Epithelial cell of prostate (primary cell): ENCODE measurements at places on chromosomes 7 and 10.

DNA sequence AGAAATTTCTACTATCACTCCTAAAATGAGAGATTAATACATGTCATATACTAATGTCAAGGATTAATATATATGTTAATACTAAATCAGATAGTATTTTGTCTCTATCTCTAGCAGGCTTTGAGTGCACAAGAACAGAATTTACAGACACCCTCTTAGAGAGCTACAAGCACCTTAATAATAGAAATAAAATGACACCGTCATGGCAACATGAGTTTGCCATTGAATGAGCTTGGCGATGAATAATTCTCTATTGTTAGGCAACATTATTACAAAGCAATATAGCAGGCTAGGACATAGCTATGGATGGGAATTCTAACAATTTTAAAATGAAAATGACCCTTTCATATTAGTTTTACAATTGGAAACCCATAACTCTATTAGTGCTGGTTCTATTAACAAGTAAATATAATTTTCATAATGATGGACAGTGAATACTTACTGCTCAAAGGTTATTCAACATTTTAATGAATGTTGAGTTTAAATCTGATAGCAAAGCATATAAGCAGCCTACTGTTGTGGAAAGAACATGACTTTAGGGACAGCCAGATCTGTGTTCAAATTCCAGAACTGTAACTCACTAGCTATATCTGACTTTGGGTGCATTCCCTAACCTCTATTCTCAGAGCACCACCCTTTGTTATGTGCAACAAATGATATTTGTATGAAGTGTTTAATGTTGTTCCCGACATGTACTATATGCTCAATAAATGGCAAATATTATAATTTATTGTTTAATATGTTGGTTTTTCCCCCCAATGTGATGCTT is 184.5 kb upstream of the DKK1 start:
- DNase-seq = no peak

GRCh38 chr7:93036807-93037206 is 81.0 kb downstream of the SAMD9 start:
- DNase-seq = no peak

GRCh38 chr10:19843487-19843886 is 27.3 kb downstream of the PLXDC2 start:
- no peak for DNase-seq

DNA sequence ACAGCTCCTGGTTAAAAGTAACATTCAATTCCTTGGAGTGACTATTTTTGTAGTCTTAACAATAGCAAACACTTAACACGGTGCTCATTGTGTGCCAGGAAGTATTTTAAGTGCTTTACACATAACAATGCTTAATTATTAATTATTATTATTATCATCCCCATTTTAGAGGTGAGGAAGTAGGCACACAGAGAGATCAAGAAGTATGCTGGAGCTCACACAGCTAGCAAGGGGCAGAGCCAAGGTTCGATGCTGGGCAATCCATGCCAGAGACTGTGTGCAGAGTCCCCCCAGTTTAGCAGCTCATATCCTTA is 48.2 kb upstream of the SMNDC1 start:
- DNase-seq = no peak

DNA sequence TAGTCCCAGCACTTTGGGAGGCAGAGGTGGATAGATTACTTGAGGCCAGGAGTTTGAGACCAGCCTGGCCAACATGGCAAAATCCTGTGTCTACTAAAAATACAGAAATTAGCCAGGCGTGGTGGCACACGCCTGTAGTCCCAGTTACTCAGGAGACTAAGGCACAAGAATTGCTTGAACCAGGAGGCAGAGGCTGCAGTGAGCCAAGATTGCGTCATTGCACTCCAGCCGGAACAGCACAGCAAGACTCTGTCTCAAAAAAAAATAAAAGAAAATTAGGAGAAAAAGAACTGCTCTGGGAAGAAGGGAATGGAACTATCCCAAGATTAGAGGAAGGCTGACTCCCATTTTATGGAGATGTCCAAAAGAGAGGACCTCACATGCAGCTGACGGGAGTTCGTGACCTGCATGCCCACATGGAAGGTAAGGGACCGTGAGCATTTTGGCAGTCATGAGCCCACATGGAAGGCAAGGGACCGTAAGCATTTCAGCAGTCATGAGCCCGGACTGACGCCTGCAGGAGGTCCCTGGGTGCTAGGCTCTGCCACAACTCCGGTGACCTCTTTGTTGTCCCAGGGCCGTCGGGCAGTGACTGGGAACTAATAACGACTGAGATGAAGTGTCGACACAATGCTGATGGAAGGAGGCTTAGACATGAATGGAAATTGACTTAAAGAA is 18.6 kb upstream of the GTPBP4 start:
- no peak for DNase-seq

DNA sequence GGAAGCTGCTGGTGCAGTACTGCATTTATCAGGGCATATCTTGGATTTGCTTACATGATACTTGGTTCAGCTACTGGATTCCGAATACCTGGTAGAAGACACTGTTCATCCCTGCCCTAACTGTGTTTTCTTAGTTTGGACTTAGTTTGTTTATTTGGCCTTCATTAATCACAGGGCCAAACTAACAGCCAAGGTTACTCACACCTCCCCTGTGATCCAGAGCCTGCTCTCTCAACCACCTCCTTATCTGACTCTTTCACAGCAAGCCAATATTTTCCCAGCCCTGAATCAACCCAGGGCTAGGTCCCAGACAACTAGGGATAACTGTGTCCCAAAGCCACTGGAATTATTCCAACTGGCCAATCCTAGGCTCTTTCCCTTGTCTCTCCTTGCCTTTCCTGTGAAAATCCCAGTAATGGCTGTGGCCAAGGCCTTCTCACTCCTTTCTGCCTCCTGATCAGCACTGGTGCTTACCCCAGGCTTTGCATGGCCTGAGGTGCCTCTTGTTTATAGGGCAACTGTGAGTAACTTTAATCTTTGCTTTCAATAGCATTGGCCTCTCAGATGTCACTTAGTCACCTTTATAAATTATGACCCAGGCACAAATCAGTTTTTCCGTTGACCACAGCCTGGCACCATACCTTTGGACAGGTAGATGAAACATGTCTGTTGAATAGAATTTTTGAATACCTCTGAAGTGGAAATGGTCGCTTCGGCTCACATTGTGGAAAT is 9.3 kb upstream of the JCAD start:
- DNase-seq = no peak

- DNase-seq = no peak
Observed at GRCh38 chr7:130973637-130974036, 239.6 kb upstream of the KLF14 start.

- DNase-seq = no peak
Observed at GRCh38 chr10:113791691-113792090, 40.2 kb downstream of the PLEKHS1 start.

DNA sequence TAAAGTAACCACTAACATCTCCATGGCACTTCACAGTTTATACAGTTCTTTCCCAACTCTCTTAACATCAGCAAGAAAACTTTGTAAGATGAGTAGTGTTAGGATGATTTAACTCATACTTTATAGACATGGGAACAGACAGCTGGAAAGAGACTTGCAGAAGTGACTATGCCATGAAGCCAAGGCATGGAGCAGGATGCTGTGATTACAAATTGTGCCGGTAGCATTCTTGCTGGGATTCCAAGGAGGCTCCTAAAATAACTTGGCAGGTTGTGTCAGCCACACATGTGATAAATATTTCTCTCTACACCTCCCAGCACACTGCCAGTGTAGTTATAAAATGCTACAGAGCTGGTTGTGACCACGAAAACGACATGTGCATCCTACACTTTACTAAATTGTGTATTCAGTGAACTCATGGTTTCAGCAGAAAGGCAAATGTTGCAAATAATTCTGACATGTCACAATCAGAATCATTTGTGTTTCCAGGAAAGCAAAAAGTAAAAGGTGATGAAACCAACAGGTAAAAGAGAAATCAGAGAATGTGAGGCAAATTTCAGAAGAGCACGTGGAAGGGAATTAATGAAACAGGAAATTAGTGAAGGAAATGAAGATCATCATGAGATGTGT is 5.6 kb upstream of the CYP3A4 start:
- DNase-seq = no peak

DNA sequence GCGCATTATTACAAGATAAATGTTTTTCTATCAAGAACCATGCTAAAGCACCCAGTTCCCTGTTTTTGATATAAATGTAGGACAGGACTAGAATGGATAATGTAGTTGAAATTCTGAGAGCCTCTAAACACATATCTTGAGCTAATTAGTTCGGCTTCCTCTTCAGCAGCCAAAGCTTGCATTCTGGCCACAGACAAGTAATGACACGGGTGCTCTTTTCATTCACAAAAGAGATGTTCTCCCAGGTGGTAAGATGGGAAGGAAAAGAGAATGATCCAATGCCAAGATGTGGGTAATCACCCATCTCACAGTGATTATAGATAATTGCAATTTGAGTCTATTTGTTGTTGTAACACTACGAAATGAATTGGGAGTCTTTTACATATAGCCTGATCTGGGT is 246.5 kb downstream of the KIAA1217 start:
- no peak for DNase-seq

- DNase-seq = no peak
Observed at GRCh38 chr7:134502463-134503371, 24.6 kb upstream of the AKR1B10 start.

DNA sequence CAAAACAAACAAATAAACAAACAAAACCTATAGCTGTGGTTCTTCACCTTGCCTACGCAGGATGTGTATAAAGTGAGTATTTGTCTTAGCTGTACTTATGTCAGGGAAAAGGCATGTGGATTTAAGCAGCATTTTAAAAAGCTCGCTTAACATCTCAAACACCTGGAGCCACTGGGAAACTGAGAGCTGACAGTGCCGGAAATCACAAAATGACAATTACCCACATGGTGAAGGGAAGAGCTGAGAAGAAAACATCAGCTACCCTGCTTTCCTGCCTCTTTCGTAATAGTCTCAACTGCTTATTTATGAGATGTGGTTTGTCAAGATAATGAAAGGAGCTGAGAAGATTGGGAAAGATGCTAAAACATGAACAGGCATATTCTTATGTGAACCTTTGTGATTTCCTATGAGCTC is 31.1 kb upstream of the MSMB start:
- no peak for DNase-seq

DNA sequence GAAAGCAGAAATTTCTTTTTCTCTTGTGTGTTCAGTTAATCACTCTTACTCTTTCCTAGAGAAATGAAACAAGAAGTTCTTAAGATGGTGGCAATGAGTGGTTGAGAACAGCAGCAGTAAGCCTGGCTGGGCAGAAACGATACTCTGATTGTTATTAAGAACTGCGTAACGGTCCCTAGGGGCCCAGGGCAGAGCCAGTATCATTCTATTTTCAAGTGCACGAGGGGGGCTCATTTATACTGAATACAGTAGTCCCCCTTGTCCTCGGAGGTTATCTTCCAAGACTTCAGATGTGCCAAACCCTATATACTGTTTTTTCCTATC is 64.9 kb downstream of the EEPD1 start:
- DNase-seq = no peak

- no peak for DNase-seq
Observed at GRCh38 chr7:134649226-134649775, 2.6 kb downstream of the BPGM start.

DNA sequence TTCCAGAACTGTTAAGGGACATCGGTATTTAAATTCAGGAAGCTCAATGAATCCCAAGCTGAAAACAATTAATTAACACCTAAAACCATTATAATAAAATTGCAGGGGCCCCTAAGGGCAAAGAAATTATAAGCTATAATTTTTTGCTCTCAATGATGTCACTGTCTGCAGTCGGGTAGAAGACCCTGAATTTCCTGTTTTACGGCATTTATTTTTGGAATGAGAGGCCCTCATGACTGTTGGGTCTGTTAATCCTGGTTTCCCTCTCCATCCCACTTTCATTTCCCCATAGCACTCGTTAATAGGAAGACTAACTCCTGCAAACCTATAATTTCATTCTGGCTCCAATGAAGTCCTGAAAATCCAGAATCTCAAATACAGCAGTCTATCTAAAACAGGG is 25.8 kb upstream of the GPR37 start:
- no peak for DNase-seq

DNA sequence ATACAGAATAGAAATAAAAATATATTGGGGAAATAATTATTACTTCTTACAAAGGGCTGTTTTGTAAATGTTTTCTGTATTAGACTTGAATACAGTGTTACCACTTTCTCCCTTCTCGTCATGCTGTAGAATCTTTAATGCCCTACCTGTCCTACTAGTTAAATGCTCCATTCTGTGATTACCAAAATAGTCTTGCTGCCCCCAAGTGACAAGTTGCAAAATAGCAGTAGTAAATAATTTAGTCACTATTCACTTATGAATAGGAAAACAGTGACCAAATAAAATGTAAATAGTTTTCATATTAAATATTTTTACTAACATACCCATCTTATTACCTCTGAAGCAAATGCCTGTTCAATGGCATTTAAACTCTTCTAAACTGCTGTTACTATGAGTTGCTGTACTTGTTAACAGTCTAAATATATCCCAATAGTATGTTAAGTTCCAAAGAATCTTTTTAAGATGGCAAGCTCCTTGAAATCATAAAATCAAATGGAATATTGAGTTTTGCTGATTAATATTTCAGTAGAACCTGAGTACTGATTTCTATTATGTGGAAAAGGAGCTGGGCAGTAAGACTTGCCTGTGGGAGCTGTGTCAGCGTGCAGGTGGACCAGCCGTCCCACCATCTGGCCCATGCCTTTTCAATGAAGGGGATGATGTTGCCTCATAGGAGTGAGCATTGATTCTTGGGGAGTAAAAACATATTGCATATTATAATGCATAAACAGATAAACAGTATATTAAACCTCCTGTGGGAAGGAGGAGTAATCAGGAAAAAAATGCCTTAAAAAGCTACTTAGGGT is 18.1 kb upstream of the OIT3 start:
- no peak for DNase-seq

DNA sequence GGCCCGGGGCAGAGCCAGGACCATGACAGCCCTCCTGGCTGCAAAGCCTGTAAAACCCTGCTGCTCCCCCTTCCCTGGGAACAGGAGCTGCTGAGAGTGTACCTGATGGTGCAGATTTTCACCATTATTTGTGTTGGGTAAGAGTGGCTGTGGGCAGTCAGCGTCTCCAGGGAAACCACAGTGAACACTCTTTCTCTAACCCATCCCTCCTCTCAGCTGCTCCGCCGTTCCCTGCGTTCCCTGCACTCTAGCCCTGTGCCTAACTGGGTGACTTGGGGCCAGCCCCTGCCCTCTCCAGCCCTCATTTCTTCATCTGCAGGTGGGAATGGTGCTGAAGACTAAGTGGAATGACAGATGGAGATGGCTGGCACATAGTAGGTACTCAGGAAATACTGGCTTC is 75.9 kb upstream of the PCBD1 start:
- DNase-seq = no peak

DNA sequence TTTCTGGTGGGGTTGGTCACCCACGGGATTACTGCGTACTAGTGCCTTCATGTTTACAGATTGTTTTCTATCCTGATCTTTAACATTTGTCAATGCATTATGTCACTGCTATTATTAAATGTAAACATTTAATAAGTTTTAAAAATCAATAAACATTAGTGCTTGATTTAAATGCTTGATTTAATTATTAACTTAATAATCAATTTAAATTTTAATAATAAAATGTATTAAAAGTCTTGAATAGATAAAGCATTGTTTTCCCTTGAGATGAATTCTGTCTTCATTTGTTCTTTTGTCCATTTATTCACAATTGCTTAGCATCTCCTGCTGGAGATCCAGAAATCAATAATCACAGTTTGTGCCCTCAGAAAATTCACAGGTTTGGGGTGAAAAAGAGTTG is 201.8 kb upstream of the HDAC9 start:
- no peak for DNase-seq

- DNase-seq = peak; percentile 88
Observed at GRCh38 chr7:75738975-75739795, 444 bp upstream of the HIP1 start.
